Stimulated activated CD4-positive, alpha-beta T cell treated with anti-CD3 and anti-CD28 coated beads, TNF-alpha, amount 100 ng/mL, for 48 hours (primary cell): ENCODE measurements at places on chromosomes 3 and 15.

DNA sequence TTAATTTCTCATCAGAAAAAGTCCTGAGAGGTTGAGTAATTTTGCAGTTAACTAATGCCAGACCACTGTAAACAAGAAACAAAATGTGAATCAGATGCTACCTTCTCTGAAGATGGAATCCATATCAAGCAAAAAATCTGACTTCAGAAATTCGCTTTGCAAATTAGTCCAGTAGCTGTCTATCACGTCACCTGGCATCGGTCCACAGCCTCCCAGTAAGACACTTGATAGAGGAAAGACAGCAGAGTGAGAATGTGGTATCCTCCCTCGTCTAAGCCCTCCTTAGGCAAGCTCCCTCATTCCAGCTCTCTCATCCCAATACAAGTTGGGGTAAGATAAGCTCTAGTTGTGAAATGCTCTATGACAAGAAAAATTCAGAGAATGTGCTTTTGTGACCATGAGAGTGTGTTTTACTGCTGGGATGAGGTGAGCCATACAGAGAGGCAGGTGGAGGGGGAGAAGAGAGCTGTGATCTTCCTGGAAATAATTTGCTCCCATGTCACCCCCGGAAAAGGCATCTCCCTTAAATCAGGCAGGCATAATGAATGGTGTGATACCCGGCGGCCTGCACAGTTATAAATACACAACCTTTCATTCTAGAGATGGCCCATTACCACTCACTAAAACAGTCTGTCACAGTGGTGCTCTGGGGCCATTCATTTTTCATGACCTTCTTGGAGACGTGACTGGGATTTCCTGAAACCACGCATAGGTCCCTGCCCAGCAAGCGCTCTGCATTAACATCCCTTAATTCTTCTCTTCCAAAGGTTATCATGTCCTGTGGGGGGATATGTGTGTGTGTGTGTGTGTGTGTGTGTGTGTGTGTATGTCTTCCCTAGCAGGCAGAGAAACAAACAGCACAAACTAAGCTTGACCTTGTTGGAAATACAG lies 602.0 kb upstream of the KCNMB2 start:
- DNase-seq = no peak

DNA sequence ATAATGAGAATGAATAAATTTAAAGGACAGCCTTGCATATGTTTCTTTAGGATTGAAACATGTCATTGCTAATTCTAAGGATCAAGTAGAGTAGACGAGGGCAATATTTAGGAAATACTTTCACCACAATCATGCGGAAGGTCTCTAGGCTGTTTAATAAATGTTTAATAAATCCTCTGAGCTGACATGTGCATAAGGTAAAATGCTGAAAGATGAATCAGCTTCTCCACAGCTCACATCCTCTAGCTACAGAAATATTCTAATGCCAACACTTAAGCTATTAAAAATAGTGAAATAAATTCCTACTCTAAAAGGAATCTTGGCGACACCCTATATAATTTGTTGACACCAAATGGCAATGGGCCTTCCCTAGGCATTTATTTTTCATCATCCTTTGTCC lies 407.3 kb downstream of the TBL1XR1 start:
- DNase-seq = no peak

- DNase-seq = no peak
These were observed 22.7 kb downstream of the PSMD6 start for GRCh38 chr3:64000453-64001055.

GRCh38 chr15:79078763-79079410 lies 11.7 kb downstream of the RASGRF1 start:
- DNase-seq = no peak

DNA sequence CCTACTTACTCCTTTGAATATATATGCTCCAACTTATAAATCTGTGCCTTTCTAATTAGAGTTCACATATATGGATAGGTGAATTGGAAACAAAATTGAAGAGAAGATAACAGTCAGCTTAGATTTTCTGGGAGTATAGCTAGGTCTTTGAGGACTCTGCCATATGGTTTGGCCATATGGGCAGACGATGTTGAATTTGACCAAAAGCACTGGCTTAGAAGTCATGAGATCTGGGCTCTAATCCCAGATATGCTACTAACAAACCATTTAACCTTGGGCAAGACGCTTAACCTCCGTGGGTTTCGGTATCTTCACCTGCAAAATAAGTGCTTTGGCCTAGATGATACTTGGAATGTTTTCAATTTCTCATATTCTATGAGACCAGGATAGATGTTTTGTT lies 154.1 kb downstream of the LSAMP start:
- no peak for DNase-seq

GRCh38 chr3:104368760-104369159 lies 997.9 kb upstream of the ALCAM start:
- no peak for DNase-seq

GRCh38 chr15:56017920-56018319 lies 24.5 kb upstream of the NEDD4 start:
- DNase-seq = no peak

- DNase-seq = no peak
These were observed 74.6 kb upstream of the ACAD9 start for GRCh38 chr3:128804811-128805155.

GRCh38 chr3:81788610-81789009 lies 27.2 kb upstream of the GBE1 start:
- no peak for DNase-seq

DNA sequence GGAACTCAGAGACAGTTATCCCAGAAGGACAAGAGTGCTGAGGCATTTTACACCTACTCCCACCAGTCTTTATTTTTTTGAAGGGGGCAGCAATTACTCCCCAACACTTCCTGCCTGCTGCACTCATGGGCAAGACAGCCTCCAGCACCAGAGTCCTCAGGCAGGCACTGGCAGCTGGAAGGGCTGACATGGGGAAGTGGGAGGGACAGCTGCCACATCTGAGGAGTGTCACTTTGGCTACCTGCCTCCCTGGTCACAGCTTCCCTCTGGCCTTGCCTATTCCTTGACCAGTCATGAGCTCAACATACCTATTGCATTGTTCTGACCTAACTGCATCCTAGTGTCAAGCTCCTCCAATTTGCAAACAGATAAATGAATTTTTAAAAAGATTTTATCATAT lies 10.2 kb upstream of the LACTB start:
- DNase-seq = no peak

GRCh38 chr15:76327191-76328105 lies 9.1 kb upstream of the ISL2 start:
- no peak for DNase-seq

GRCh38 chr3:49718858-49719213 lies 648 bp downstream of the AMIGO3 start:
- no peak for DNase-seq

DNA sequence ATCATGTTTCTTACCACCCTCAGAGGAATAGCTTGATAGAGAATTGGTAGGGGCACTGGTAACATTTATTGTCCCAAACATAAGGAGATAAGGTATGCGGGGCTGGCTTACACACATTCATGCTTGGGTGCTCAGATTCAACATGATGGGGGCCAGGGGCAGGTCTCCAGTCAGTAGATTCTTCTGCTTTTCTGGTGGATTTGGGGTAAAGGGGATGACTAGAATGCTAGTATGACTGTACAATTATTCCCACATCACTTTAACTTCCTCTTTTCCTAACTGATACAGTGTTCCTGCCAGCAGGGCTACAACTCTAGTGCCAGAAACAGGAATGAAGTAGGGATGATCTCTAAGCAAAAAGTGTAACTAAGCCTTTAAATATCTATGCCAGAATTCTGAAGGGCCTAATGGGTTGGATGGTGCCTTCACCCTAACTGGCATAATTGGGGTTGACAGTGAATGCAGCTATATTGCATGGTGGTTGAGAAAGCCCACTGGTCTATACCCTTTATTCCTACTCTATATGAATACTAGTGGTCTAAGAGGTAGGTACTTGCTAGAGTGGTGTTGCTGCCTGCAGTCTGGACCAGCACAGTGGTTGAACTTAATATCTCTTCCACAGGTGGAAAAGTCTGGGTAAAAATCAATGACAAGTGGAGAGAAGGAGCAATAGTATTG lies 117.4 kb downstream of the IL12A start:
- DNase-seq = no peak

GRCh38 chr15:101315736-101316135 lies 20.7 kb upstream of the SNRPA1 start:
- no peak for DNase-seq

DNA sequence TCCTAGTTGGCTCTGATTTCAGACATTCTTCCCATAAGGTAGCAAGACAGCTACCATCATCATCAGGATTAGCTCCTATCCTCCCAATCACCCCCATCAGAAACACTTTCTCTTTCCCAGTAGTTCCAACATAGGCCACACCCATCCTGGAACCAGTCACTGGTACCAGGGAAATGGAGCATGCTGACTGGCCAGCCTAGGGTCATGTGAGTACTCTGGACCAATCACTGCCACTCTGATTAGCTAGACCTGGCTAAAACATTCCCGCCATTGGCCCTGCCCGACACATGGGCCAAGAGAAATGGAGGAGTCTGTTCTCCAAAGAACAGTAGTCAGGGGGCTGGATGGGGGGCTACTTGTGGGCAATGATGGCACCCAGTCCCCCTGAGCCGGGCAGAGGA lies 12.4 kb downstream of the EFCC1 start:
- DNase-seq = no peak
